ENCODE measurements at places on chromosomes 3 and 15.

DNA sequence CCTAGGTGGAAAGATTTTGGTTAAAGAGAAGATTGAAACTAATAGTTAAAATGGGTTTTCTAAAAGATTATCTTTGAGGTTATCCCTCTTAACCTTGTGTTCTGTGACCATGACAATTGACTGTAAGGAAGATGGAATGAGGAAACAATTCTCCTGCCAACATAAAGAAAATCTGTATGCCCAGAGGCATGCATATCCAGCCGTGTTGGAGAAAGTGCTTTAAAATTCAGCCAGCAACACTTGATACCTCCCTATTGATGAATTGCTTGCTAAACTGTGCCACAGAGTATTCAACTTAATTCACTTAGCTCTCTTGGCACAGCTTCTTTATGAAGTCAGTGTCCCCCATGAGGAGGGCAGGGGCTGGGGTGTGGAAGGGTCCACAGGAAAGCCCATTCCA is 203.5 kb downstream of the UBE2E2 start:
- DNase-seq = no peak

- no peak for DNase-seq
These were observed 557.8 kb upstream of the CCDC54 start for GRCh38 chr3:106819440-106819839.

DNA sequence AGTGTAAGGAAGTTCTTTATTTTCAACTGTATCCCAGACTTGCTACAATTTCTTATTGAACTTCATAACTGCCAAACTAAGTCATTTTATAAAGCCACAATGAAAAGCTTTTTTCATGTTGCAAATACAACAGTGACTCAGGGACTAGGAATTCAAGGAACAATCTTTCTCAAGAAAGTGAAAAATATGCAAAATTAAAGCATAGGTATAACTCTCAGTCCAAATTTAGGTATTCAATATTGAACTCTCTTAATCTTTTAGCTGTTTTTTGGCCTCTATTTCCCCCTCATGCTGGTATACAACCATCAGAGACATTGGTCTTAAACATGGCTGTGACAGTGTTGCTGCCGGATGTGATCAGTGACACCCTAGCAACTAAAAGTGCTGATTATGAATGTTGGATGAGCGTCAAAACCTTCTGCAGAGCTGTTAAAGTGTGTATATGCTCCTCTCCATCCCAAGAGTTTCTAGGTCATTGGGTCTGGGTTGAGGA is 476.9 kb downstream of the ZNF385D start:
- DNase-seq = no peak

DNA sequence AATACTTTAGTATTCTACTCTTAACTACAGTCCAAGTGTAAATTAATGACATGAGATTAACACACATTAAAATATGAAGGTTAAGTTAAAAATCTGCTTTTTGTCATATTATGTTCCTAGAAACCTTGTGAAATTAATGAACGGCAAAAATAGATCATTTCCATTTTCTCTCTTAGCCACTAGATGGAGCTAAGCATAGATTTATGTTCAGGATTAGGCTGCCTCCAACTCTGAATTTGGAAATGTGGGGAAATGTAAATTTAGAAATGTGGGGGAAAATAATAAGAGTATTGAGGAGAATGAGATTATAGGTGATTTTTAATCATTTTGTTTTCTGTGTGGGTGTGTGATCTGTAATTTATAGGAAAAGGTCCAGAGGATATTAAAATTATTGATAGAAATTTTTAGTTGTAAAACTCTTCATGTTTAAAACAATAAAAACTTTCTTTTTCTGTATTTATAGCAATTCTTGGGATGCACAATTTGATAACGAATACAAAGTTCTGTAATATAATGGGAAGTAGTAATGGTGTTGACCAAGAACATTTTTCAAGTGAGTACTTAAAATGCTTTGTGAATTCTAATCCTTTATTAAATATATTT is 59.2 kb downstream of the TMOD3 start:
- no peak for DNase-seq

DNA sequence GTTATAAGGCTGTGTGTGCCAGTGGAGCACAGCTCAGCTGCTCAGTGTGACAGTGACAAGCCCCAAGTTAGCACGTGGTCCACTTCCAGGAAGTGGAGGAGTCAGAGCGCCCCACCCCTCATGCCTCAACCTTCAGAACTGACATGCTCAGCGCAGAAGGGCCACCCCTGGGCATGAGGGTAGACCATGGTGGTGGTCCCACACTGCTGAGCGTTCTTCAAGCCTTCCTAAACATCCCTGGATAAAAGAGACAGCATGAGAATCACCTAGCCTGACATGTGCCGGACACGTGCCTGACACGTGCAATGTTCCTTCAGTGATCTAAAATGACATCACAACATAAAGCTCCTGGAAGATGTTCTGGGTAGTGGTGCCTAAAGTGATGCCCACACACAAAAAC is 16.8 kb downstream of the ATP10A start:
- no peak for DNase-seq

GRCh38 chr3:157132341-157132740 is 27.6 kb downstream of the CCNL1 start:
- no peak for DNase-seq

DNA sequence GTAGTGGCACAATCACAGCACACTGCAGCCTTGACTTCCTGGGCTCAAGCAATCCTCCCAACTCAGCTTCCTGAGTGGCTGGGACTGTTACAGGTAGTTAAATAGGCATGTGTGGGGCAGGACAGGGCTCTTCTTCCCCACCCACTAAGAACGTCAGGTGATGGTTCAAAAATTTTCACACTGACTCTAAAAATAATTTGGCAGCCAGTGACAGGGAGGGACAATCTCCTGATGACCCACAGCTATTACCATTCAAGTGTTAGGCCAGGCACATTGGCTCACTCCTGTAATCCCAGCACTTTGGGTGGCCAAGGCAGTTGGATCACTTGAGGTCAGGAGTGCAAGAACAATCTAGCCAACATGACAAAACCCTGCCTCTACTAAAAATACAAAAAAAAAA is 12.2 kb upstream of the TRMT10C start:
- DNase-seq = no peak

DNA sequence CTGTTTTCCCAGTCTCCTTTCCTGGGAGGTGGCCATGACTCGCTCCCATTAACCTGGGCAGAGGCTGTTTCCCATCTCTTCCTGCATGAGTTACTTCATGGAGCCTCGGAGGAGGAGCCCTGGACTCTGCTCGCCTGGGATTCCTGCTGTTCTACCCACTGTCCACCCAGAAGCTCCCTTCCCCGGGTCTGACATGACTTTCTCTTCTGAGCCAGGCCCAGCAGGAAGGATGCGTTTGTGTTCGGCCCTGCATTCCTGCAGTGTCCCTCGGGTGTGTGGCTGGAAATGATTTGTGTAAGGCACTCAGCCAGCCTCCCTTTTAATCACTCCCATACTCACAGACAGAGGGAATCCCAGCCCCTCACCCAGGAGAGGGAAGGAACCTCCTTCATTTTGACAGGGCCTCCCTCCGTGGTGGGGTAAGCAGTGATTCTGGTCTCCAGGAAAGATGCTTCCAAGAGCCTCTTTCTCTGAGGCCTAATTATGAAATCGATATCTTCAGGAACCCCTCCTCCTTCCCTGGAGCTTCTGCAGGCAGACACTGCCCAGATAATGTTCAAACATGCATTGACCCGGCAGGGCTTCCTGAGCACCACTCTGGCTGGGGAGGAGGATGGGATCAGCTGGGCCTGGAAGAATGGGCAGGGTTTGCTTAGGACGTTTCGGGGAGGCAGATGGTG is 41.6 kb upstream of the DLG1 start:
- no peak for DNase-seq

- DNase-seq = no peak
These were observed 101.3 kb downstream of the DGKG start for GRCh38 chr3:186260726-186261125.

- DNase-seq = no peak
These were observed 128.2 kb downstream of the TFDP2 start for GRCh38 chr3:142021127-142021526.

DNA sequence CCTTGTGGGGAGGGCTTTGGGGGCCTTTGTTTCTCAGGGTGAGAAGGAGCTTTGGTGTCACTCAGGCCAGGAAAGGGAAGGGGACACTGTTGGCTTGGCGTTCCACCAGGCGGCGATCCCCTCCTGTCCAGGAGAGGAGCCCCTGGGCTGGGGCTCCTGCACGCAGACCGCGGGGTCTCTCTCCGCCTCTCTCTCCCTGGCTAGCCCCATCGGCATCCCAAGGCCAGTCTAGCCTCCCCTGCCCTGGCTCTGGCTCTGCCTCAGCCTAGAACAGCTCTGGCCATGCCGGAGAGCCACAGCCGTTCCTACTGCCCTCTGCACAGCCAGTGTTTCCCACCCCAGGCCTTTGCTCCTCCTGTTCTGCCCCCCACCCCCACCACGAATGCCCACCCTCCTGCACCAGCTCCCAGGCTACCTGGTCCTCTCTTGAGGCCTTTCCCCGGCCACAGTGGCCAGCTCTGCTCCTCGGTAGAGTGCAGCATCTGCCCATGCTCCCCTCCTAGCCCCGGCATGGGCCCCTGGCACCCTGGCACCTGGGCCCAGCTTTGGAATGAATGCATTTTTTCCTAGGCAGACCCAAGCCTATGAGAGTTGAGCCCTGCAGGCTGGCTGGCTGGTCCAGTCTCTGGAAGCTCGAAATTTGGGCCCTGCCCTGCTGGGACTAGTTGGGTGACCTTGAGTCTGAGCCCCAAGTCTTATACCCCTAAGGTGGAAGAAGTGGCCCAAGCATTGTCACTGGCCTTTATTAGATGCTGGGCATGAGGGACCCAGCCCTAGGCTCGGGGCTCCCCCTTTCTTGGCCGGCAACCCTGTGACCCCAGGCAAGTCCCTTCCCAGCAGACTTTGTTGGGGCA is 2.4 kb downstream of the PLXNA1 start:
- DNase-seq = no peak

GRCh38 chr15:64229129-64229724 is 66.4 kb upstream of the PPIB start:
- DNase-seq = no peak

DNA sequence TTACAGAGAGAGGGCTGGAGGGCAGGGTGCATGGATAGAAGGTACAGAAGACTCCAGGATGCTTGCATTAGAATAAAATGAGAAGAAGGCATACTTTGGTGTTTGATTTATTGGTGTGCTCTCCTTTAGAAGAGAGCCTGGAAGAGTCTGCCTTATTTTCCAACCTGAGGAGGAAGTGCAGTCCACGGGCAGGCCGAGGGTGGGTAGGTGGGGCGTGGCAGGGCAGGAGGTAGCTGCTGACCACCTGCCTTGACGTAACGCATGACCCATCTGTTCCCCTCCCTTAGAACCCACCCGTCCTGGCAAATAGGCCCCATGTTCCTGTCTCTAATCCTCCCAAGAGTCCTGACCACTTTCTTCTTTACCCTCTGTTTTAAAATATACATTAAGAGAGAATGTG is 222.3 kb upstream of the LYSMD4 start:
- DNase-seq = no peak

DNA sequence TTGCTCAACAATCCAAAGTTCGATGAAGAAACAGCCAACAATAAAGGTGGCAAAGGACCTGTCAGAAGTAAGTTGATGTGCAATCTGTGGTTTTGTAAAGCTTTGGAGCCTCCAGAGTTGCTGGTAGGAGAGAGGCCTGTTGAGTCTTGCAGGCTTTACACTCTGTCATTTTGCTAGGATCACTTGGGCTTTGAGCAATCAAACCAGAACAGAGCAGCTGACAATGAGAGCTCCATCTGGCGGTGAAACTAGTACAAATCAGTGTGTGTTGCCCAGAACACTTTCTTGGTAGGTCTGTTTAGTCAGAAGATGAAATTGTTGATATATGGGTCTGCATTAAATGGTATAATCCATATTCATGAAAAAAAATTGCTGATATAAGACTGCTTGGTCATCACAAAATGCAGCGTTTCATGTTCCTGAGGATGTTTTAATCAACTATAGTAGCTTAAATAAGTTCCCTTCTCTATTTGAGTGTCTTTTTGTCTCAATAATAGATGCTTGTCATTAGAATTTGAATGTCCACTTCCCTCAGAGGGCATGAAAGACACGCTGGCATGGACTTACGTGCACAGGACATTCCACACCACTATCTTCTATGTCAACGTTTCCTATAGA is 25.7 kb downstream of the TMOD2 start:
- DNase-seq = no peak

DNA sequence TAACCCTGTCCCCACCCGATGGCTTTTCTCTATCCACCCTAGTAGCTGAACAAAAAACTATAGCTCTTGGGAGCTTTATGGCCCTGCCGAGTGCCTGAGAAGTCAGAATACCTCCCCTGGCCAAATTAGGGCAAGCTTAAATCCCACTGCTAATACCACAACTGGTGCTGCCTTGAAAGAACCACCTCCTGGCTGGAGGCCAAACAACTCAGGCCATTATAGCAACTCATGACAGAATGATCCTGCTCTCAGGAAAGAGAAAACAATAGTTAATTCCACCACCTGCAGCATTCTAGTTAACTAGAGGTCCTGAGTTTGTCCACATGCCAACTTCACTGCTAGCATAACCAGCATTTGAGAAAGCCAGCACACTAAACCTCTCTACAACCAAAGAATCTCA is 123.2 kb downstream of the RTP4 start:
- no peak for DNase-seq

- DNase-seq = no peak
These were observed 30.8 kb downstream of the MEX3B start for GRCh38 chr15:82014989-82015388.

GRCh38 chr3:88985491-88985890 is 121.9 kb upstream of the EPHA3 start:
- no peak for DNase-seq

DNA sequence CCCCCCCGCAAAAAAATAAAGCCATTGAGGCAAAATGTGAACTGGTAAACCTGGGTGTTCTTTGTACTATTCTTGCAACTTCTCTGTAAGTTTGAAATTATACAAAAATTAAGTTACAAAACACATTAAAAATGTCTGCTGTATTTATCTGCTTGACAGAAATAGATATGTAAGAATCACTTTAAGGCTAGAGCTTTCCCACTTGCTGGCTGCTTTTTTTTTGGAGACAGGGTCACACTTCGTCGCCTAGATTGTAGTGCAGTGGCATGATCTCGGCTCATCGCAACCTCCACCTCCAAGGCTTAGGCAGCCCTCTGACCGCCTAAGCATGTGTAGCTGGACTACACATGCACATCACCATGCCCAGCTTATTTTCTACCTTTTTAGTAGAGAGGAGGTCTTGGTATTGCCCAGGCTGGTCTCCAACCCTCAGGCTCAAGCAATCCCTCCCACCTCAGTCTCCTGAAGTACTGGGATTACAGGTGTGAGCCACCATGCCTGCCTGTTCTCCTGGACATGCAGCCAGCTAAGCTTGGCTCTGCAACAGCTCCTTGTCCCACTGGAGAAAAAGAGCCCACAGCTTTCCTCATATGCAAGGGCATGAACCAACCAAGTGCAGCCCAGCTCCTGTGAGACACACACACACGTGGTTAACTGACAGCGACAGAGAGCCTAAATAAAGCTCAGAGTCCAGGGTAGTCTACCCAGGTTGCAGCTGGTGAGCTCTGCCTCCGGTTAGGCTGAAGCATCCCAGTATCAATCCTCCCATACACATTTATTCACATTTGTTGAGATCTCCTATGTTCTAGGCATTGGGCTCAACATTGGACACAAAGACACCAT is 4.5 kb downstream of the RPS17 start:
- DNase-seq = no peak

- DNase-seq = no peak
These were observed 17.3 kb downstream of the ESYT3 start for GRCh38 chr3:138451595-138452162.

- DNase-seq = no peak
These were observed 60.7 kb downstream of the TBC1D2B start for GRCh38 chr15:78016860-78017259.

- no peak for DNase-seq
These were observed 44.2 kb upstream of the CSPG5 start for GRCh38 chr3:47622671-47623461.

Measured in activated CD8-positive, alpha-beta memory T cell treated with anti-CD3 and anti-CD28 coated beads for 48 hours (primary cell).